ENCODE measurements at places on chromosomes 12 and 14.

DNA sequence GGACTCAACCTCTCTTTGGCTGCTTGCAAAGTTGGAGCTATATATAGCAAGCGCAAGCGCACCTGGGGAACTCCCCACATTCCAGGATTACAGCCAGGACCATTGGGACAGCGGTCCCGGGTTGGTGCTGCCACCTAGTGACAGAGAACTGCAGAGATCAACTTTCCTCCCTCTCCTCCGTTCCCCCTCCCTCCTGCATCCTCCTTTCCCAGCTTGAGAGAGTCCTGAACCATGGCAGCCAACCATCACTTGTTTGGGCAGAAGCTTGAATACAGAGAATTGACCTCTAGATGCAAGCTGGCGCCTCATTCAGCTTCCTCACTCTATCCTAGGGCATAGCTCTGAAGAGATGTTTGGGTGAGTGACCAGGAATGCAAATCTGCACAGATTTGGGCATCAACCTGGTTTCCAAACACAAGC lies 17.4 kb upstream of the FLVCR2 start:
- DNase-seq, result no peak

GRCh38 chr14:67265131-67265530 lies 23.9 kb downstream of the PALS1 start:
- DNase-seq, result no peak

GRCh38 chr12:113955109-113955970 lies 10.8 kb downstream of the RBM19 start:
- no peak for DNase-seq

DNA sequence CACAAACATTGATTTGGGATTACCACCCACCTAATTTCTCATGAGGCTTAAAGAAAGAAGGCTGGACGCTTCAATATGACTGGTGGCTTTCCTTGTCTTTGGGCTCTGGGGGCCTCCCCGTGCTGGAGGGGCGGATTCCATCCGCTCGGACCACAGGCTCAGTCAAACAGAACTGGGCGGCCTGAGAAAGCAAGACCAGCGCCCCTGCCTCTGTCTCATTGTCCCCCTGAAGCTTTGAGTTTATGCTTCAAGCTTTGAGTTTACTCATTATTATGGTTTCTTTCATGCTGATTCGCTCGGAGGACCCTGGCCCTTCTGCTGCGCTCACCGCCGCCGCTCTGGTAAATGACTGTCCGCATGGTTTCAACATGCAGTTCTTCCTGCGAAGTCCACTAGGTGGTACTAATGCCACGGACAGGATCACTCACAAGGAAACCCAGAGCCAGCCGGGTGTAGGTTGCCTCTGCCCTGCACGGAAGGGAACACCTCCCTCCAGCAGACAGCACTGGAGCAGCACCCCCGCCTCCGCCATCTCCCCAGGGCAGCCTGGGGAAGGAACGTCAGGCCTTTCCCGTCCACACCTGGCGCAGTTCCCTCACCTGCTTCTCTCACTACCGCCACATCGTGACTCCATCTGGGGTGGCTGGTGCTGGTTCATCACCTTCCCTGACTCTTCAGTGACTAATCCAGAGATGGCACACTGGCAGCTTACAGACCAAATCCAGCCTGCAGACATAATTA lies 13.2 kb upstream of the TIGAR start:
- no peak for DNase-seq

DNA sequence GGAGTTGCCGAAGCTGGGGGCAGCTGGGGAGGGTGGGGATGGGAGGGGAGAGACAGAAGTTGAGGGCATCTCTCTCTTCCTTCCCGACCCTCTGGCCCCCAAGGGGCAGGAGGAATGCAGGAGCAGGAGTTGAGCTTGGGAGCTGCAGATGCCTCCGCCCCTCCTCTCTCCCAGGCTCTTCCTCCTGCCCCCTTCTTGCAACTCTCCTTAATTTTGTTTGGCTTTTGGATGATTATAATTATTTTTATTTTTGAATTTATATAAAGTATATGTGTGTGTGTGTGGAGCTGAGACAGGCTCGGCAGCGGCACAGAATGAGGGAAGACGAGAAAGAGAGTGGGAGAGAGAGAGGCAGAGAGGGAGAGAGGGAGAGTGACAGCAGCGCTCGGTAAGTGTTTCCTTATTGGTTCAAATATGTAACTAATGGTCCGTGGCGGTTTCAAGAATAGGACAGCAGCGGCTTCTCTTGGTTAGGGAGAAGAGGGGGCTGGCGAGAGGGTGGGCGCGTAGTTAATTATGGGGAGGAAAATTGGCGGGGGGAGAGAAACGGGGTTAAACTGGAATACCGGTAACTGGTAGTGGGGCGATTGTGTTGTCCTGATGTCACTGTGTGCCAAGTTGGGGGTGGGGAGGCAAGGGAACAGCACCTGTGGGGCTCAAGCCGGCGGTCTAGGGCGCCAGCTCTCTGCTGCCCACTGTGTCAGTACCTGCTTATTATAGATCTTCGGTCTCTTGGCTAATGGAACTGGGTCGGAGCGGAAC lies 8.4 kb downstream of the HOXC8 start:
- no peak for DNase-seq
